ENCODE measurements at places on chromosomes 5 and 9.

DNA sequence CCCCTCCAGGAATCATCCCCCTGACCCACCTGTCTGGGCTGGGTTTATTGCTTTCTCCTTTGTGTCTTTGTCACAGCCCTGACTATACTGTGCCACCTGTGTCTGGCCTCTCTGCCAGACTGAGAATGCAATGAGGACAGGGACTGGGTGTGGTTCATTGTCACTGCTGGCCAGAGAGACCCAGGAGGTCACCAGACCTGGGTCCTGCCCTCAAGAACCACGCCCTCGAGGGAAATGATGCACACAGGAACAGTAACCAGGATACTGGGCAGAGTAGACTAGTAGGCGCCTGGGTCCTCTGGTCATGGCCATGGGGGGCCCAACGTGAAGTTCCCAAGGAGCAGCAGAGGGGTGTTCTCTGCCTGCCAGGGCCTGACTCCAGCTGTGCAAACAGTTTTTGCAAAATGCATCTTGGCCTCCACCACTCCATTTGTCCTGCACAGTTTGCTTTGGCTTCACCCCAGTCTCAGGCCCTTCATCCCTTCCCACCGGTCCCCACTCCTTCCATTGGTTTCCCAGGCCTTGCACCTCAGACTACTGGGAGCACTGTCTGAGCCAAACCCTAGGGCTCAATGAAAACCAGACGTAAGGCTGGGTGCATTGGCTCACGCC, 17.8 kb downstream of the RGS3 start:
- no peak for DNase-seq

GRCh38 chr5:37770786-37771185, 69.1 kb downstream of the GDNF start:
- DNase-seq, result no peak

- no peak for DNase-seq
Measured at GRCh38 chr9:33381231-33381791, 21.1 kb downstream of the AQP7 start.

DNA sequence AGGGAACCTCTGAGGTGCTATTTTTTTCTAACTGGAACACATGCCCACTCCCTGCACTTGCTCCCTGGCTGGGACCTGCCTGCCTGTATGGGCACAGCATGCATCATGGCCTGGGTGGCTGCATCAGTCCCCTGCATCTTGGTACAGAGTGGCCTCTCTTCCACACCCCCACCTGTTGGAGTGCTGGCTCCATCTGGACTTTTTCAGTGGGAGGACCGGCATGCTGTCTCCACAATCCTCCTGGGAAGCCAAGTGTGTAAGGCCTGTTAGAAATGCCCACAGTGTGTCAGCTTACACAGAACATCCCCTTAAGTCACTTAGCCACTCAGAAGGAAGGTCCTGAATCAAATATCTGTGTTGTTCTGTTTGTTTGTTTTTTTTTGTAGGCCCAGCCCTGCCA, 102.9 kb downstream of the MARCHF3 start:
- no peak for DNase-seq

GRCh38 chr9:81372628-81373191, 316.6 kb downstream of the TLE1 start:
- DNase-seq, result no peak

DNA sequence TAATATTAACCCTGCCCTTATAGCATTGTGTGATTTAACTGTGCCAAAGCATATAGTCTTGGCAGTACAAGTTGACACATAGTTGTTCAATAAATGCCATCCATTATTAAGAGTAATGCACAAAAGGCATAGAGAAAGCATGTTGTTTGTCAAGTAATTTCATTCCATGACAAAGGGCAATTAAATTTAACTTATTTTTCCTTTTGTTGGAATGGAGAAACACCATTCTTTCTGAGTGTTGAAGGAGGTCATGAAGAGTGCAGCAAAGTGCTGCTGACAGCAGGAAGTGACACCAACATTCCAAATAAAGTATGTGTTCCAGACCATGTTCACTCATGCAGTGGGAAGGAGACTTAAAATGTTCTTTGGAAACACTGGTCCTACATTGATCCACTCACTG, 29.1 kb downstream of the ANKDD1B start:
- no peak for DNase-seq

DNA sequence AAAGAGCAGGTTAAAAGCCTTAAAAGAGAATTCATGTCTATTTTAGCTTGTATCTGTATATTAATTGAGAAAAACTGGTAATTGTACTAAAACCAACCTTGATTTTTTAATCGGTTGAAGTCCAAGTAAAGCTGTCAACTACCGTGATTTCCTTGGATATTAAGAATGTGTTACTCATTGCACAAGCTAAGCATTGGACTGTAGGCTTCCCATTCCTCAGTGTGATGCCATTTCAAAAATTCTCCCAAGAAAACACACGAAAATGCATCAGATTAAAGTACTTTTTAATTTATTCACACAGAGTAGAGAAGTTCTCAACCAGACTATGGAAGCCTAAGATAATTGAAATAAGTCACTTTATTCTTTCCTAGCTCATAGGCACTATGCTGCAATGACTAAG, 761.4 kb upstream of the TYRP1 start:
- DNase-seq, result no peak

DNA sequence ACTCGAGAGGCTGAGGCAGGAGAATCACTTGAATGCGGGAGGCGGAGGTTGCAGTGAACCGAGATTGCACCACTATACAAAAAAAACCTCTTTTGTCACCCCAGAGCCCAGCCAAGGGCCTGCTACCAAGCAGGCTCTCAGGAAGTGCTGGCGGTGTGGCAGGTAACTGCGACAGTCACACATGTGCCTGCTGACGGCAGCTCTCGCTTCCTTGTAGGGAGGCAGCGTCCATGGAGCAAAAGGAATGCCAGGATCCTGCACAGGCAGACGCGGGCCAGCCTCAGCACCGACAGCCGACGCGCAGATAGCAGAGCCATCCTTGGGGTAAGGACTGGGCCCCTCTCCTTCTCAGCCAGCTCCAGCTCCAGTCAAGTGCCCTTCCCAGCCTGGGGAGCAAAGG, 3.9 kb downstream of the LRRC8A start:
- DNase-seq, result no peak

- DNase-seq, result no peak
Measured at GRCh38 chr9:6802926-6803325, 45.2 kb downstream of the KDM4C start.

- DNase-seq, result no peak
Measured at GRCh38 chr9:135840107-135840506, 67.2 kb downstream of the CAMSAP1 start.

DNA sequence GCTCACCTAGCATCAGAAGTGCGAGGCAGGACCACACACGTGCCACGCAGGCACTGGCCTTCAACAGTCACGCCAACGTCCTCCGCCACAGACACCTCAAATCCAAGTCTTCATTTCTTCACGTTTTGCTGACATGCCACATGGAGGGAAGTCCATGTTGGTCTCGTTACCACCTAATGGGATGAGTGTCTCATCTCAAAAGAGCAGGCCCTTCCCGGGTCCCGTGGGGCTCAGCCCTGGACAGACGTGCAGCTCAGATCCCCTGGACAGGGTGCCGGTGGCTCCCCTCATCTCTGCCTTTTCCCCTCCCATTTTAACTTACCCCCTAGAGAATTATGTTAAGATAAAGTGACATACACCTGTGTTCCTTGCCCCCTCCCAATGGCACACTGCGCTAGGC, 76.8 kb downstream of the MRPL36 start:
- no peak for DNase-seq

DNA sequence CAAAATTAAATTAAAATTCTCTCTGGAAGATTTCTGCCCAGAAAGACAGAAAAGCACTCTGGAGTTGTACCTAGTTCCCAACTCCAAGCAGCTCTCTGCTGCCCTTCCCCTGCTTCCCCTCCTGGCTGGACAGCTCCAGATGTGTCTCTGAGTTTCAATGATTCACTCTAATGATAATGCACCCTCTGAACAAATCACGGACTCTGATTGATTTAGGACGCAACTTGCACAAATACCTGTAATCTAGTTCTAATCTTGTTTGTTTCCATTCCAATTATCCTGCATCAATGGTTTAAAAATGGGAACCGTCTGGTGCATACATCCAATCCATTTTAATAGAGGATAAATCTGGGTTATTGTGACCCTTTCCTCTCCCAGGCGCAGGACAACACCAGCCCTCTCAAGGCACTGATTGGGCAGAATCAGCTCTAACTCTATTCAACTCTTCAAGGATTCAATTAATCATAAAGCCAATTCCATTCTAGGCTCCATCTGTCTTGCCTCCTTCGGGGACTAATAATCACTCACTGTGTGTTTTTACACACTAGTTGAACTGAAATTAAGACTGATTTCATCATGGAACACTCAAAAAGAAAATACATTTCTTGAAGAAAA, 111.2 kb upstream of the LRRTM2 start:
- no peak for DNase-seq

- no peak for DNase-seq
Measured at GRCh38 chr9:71897577-71897976, 13.4 kb downstream of the ABHD17B start.

DNA sequence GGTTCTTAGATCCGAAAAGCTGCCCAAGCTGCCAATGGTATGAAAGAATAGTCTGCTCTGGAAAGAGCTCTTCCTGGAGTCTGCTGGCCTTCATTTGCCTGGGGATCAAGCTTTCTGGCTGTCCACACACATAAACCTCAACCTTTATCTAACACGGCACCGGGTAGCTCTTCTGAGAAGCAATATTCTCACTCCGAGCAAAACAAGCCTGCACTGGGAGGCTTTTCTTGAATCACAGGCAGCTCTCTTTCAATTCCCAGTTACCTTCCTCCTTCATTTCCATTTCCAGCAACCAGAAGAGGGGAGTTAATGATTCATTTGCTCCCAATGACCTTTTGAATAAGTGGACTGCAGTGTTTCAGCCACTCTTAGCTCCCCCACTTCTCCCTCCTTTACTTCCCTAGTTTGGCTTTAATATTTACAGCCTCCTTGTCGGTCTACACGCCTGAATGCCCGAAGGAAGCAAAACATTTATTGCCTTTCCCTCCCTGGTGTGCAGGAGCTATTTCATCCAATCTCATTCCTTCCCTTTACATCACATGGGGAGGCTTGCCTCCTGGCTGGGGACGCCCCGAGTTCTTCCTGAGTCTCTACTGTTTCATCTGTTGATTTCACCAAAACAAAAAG, 187.1 kb downstream of the ARHGEF28 start:
- no peak for DNase-seq

DNA sequence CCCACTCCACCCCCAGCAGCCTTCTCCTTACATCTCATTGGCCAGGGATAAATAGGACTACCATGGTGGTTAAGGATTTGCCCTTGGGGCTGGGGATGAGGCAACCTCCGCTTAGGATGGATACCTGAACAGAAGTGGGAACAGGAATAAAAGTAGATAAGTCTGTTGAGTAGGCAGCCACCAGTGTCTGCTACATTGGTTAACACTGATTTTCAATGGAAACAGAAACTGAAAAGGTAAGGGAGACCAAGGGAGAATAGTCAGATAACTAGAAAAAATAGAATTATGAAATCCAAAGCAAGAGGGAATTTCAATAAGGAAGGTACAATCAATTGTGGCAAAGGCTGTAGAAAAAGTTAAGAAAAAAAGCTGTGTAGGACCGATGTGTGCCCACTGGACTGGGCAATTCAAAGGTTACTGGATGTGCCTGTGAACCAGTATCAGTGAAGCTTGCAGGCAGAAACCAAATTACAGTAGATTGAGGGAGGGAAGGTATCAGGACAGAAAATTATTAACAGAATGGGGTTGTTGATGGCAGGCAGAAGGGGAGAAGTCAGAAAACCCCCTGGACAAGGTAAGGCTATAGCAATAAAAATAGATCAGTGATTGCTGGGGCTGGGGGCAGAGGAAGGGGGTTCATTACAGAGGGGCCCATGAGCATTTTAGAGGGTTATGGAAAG, 48.7 kb downstream of the DNAJC21 start:
- DNase-seq, result no peak

DNA sequence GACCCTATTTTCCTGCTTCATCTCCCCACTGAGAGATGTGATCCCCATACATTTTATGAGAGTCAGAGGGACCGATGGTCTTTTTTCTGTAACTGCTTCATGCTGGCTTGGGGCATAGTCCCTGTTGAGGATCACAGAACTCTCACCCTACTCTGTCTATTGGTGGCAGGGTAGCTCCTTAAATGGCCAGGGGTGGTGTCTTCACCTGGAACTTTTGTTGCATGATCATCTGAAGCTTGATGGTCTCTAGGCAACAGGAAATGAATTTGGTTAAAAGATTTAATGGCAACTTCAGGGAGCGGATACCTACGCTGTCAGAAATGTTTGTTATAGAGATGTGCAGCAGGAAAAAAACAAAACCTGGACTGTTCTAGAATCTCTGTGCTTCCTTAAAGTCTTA, 87.0 kb upstream of the GLIS3 start:
- no peak for DNase-seq

GRCh38 chr5:74628359-74628758, 12.2 kb downstream of the ENC1 start:
- no peak for DNase-seq

DNA sequence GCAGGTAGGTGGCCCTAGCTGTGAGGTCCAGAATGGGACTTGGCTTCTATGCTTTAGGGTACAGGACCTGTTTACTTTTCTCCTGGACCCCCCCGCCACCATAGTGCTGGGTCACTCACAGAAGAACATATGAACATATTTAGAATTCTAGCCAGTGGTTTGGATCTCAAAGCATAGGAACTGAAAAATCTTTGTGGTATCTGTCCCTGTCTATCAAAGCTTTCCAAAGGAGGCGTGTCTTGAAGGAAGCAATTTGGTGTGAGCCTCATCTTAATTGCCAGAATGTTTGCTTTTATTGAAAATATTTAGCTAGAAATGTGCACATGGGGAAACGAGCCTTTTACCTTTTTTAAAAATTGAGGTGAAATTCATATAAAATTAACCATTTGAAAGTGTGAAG, 6.2 kb downstream of the PHF2 start:
- DNase-seq, result no peak

DNA sequence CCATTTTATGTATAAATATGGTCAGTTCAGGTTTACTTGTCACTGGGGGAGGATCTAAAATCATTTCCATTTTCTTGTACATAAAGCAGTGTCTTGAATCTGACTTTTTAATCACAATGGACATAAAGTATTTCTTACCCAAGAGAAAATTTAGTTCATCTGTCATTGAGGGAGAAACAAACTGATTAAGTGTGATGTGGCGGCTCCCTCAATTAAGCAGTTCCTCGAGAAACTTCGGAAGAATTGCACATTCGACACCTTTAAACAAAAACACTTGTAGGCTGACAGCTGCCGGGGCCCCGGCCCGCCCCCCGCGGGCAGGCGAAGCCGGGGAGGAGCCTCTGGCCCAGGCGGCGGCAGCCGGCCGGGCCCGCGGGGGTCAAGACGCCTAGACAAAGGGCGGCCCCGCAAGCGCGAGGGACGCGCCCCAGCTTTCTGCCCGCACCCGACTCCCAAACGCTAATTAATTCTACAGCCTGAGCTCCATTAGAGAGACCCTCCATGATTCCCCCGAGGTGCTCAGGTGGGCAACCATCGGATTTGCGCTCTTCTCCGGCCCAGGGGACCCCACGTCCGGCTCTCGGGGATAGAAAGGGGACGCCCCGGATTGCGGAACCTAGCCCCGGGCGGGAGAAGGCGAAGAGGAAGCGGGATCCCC, 750 bp downstream of the TRIM36 start:
- peak; percentile 37 for DNase-seq

- DNase-seq, result no peak
Measured at GRCh38 chr5:173659423-173659822, 43.0 kb upstream of the BOD1 start.
